H9 (cell line): ENCODE measurements at places on chromosomes 16 and 17. TPM values are rescaled to one million over a fixed set of nuclear protein-coding genes. Genes with fewer than 3 reads are reported as not detected.

GRCh38 chr17:49741009-49741691 is 22.8 kb downstream of the FAM117A start:
- no peak for DNase-seq

GRCh38 chr17:19397556-19398041 is 10.6 kb upstream of the MFAP4 start:
- DNase-seq = peak; percentile 85

The WIPI1 gene
- total RNA-seq = 12.0 and 15.4 TPM in 2 replicates

The CEP95 gene
- 61.9 and 67.3 TPM in 2 replicates for total RNA-seq
